Lung (tissue), 17 donors: ENCODE measurements at places on chromosomes 1 and 21. TPM values are rescaled to one million over a fixed set of nuclear protein-coding genes. Genes with fewer than 3 reads are reported as not detected.

DNA sequence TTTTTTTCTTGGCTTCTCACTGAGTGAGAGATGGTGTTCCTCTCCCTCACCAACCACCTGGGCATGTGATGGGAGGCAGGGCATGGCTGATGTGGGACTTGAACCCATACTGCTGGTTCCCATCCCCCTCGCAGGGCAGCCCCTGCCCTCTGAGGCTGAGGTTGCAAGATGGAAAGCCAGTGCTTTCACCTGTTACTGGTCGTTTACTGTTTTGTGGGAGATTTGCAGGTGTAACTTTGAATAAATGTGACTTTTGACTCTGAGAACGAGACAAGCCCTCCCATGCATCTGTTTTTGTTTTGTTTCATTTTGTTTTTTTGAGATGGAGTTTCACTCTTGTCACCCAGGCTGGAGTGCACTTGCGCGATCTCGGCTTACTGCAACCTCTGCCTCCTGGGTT is 21.6 kb downstream of the C1orf167 start:
- DNase-seq = no peak

DNA sequence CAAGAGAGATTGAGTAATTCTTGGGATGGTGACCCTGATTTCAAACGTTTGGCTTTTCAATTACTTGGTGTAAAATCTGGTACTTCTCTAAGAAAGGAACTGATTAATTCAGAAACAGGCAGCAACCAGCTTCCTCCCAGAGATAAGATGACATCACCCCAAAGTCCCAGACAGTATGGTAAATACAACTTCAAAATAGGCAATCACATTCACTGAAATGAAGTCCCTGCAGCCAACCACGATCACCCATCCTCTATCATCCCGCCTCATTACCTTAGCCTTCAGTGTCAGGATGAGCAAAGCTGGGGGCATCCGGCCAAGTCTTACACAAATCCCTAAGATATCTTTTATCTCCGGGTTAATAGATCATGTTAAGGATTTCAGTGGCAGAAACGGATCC is 26.4 kb upstream of the RUNX1 start:
- DNase-seq = peak; percentile 47

DNA sequence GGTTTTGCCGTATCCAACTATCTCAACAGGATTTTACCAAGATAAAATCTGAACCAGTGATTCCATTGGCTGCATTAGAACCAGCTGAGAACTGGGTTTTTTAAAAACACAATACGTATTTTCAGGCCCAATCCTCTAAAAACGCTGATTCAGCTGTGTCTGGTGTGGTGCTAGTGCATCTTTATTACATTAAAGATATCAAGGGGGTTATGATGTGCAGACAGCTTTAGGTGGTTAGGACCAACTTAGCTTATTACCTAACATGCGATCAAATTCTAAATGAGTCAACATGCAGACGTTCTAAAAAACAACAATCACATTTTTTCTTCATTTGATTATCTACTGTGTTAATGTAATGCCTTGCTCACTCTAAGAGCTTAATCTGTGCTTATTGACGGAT is 32.0 kb upstream of the EXO1 start:
- DNase-seq = no peak

- DNase-seq = peak; percentile 92
Observed at GRCh38 chr1:7770997-7771822, at the start of gene VAMP3. TSS of gene VAMP3 (plus strand) at chr1:7771296. CDS start at chr1:7771384, 88 bp downstream.

DNA sequence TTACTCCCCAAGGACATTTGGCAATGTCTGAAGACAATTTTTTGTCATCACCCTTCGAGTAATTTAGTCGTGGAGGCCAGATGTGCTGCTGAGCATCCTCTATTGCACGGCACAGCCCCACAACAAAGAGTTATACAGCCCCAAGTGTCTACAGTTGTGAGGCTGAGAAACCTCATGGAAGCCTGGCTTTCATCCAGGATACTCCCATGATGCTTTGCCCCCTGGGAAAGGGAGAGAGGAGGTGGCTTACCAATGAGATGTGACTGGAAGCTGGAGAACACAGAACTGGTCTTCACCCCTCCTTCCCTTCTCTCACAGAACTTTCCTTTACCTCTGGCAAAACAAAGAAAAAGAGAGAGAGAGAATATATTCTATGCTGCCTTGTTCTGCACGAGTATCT is 150.9 kb upstream of the VAMP3 start:
- no peak for DNase-seq

DNA sequence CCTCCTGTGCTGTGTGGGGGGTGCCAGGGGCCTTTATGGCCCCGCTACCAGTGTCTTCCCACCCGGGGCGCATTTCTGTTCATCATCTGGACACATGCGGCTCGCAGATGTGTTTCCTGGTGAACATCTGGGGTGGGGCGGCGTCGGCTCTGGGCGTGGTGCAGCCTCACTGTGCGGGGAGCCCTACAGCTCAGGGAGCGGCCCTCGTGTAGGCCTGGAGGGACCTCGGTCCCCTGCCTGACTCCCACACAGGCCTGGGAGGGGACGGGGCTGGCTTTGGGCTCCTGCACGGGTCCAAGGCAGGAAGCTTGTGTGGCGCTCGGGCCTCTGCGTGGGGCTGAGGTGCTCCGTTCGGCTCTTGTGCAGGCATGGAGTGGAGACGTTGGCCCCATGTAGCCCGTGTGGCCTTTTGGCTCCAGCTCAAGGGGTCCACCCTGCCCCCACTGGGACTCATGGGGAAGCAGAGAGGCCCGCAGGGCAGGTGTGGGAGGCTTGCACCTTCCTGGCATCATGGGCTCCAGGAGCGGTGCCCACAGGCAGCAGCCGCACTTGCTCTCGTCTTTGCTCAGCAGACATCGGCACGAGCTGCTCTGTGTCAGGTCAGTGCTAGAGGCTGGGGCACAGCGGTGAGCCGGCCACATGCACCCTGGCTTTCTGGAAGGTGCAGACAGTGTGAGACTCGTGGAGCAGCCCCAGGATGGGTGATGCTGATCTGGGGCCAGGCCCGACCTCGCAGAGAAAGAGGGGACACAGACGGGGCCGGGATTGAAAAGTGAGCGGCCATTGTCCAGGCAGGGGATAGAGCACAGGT is 90.1 kb upstream of the ACTRT2 start:
- no peak for DNase-seq

DNA sequence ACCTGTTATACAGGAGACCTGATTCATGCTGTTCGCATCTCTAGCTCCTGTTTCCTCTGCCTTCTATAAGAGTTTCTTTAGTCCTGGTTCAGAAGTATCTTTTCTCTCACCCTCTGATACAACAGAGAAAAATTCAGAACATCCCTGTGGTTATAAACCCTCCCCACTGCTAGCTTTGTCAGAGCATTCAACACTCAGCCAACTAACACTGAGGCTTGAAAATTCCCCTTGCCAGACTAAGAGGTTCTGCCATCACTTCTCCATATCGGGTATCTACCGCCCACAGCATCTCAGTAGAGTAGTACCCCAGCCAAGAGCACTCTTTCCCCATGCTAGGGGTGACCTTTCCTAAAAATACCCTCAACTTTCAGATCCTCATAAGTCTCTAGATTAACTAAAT is 19.6 kb upstream of the PIK3R3 start:
- DNase-seq = no peak

DNA sequence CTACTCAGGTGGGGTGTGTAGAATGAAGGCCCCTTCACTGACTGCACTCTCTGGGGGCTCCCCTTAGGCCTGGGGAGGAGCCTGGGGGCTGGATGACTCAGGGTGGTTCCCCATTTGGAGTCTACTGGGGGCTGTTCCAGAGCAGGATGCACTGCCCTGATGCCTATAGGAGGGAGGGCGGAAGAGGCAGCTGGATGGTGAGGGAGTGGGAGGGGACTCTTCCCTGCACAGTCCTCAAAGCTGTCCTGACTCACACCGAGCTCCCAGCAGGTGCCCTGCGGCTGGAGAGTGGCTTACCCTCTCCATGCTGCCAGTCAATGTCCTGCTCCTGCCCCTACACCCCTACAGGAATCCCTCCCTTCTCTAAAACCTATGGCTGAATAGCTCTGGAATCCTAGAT is 204.4 kb downstream of the TRABD2B start:
- DNase-seq = no peak

GRCh38 chr1:160709715-160710114 is 1.9 kb downstream of the CD48 start:
- DNase-seq = no peak

- no peak for DNase-seq
Observed at GRCh38 chr1:219550201-219550600, 62.7 kb downstream of the ZC3H11B start.

DNA sequence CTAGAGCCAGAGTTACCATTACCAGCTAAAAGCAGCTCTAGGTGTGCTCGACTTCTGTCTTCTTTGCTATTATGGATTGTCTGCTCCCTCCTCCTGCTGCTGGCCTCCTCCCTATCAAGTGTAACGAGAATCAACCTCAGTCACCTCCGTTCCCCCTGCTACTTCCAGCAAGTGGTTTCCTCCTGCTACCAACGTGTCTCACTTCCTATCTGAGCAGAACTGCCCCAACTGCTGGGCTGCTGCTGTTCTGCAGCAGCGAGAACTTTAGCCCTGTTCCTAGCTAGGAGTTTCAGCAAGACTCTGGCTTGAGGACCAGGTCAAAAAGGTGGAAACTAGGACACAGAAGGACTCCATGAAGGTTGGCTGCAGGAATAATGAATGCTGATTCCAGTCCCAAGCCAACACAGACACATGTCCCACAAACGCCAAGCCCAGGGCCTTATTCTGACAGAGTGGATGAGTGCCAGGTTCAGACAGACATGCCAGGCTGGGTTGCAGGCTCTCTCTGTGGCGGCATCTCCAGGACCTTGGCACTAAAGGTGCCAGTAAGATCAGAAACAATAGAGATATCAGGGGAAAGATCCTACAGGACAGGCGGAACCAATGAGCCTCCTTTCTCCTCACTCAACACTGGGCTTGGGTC is 46.9 kb downstream of the CD34 start:
- no peak for DNase-seq

DNA sequence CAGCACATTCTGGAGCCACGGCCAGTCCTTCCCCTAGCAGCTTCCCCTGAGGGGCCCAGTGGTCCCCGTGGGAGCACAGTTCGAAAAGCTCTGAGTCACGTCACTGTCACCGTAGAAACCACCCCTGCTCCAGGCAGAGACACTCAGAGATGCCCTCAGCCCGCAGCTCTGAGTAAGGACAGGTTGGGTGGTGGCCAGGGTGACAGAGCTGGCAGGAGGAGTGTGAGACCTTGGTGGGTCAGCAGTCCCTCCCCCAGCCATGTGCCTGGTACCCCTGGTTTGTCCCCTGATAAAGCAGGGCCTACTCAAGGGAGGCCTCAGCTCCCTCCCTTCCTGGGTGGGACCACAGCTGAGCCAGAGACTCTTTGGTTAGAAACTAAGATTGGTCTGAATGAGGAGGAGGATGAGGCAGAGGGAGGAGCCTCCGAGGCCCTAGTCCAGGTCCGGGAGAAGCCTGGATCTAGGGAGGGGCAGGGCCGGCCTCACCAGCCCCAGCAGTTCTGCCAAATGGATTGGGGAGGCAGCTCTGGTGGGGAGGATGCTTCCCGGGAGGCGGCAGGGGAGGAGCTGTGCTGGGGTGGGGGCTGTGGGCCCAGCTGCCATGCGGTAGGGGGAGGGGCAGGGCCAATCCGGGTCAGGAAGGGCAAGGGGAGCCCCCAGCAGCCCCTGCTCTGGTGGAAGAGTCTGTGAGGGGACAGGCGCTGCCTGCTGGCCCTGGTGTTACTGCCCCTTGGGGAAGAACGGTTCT is 55.2 kb downstream of the SLC9A1 start:
- DNase-seq = peak; percentile 83

DNA sequence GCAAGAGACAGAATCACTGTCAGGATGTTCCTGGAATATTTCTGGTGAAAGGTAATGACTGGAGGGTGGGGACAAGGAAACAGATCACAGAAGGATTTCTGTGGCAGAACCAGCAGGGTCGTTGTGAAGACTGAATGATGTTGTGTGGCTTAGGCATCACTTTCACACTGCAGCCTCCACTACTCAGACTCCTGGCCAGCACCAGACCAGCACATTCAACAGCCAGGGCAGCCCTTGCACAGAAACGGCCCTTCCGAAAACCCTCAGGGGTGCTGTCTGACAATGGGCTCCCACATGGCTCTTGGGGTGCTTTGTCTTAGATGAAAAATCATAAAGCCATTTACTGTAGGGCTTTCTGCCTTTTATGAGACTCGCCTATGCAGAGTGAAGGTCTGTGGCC is 3.8 kb upstream of the RAB7B start:
- DNase-seq = no peak

DNA sequence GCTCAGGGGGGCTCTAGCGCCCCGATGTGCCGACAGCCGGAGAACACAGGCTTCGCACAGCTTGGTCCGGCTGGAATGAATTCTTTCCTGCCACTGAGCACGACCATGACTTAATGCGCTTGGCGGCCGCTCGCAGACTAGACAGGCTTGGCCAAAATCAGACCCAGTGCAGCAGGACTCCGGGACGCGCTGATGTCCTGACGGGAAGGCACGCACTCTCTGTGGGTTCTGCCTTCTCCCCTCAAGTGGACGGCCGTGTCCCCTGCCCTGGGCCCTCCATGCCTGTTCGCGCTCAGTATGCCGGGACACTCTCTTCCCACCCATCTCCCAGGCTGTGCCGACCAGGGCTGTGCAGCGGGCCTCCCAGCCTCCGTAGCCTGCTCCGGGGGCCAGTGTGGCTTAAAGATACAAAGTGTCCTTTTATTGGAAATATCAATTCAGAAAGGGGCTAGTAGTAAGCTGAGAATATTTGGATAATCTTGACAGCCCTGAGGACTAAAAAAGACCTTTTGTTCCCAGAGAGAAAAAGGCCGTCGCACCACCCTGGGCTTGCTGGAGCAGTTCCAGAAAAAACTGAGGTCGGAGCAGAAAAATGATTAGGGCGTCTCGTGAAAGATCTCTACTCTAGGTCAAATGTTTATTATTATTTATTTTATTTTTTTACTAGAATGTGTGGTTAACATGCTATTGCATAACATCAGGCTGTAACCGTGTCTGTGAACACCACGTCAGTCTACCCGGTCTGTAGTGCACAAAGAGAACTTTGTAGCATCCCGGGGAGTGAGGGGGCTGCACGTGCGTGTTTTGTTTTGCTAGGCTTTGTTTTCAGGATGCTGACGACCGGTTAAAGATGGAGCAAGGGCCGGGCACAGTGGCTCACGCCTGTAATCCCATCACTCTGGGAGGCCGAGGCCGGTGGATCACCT is 88.1 kb upstream of the ARHGEF16 start:
- peak; percentile 76 for DNase-seq

The C8B gene
- 1.9 TPM for total RNA-seq

The GUCA2B gene
- not detected for total RNA-seq

The AHCTF1 gene
- total RNA-seq = 44.3 TPM

The COL8A2 gene
- 2.0 TPM for total RNA-seq

The MTF1 gene
- 7.9 TPM for total RNA-seq
